GM23248 (cell line): ENCODE measurements at places on chromosomes 16 and 17.

DNA sequence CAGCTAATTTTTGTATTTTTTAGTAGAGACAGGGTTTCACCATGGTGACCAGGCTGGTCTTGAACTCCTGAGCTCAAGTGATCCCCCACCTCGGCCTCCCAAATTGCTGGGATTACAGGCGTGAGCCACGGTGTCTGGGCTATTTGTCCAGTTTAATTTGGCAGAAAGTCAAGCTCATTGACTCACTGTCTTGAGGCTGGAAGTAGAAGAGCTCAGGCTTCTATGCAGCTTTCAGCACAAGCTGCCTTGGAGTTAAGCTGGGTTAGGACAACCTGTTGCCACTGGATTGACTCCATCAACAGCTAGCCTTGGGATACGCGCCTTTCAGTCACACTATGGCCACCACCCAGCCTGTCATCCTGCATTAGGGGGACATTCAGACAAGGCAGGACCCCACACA lies 76.2 kb upstream of the DNAH17 start:
- peak; percentile 59 for DNase-seq

DNA sequence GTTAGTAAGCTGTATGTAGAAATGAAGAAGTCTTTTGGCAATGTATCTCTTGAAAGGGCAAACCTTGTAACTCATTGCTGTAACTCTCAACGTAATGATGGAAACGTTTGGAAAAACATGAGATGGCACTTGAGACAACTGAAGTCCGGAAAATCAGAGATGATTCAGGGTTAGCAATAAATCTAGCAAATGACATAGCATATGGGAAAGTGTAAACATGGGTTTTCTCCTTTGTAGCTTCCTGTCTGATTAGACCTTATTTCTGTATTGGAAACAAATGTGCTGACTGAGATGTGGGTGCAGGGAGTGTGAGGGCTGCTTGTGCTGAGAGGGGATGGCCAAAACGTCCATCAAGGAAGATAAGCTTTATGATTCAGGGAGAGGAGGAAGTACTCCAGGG lies 110.7 kb upstream of the FAM20A start:
- peak; percentile 26 for DNase-seq

DNA sequence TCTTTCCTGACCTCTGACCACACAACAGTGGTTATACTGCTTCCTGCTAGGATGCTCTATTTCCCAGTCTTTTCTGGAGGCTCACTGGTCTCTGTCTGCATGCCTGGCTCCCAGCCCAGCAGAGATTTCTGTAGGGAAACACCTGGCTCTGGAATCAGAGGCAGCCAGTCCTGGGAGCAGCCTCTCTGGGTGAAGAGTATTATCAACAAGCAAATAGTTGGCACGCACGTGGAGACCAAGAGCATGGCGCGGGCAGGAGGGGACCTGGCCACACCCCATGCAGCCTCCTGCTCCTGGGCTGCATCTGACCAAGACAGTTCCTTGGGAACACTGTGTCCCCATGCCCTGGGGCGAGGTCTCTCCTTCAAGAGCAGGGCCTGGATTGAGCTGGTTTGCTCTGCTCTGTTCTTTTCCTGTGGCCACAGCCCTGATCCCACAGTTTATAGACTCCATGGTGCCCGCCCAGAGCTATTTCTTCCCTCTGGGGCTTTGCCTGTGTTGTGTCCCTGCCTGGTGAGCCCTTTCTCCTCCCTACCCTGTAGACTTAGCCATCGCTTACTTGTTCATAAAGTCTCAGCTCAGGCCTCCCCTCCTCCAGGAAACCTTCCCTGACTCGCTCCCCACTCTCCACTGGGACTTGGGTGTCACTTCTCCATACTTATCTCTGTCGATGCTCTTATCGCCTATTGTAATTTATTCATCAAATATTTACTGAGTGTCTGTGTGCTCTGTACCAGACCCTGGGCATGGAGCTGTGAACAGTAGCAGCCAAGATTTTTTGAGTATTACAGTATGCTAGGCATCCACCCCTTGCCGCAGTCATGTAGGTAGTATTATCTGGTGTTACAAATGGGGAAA lies 60.6 kb downstream of the SCNN1B start:
- no peak for DNase-seq

GRCh38 chr17:18093616-18094408 lies 6.1 kb downstream of the DRG2 start:
- DNase-seq: peak; percentile 89

DNA sequence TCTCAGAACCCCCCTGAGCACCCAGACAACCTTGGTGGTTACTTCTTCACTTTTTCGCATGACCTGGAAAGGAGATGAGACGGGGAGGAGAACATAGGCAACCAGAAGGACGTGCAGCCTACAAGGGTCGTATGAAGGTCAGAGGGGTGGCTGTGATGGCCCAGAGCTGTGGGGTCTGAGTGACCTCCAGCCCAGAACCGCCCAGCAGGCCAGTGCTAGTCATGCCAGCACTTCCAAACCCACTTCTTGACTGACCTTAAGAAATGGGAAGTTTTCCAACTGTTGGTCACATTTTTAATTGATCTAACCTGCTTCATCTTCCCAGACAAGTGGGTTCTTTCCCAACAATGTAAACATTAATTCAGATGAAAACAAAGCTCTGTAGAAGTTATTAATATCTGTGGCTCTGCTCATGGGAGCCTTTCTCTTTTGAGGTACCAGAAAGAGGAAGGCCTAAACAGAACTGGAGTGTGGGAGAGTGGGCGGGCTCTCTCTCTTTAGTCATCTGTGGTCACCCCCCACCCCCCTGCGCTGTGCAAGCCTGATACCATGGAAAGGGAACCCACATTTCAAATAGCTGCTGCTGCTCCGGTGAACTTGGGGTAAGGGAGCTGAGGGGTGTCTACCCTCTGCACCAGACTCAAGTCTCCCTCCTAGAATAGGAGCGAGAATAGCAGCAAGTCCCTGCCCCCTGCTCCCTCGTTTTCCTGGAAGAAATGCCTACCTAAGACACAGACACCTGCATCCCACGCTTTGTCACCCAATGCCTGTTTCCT lies 101.6 kb downstream of the RAB11FIP4 start:
- peak; percentile 26 for DNase-seq

DNA sequence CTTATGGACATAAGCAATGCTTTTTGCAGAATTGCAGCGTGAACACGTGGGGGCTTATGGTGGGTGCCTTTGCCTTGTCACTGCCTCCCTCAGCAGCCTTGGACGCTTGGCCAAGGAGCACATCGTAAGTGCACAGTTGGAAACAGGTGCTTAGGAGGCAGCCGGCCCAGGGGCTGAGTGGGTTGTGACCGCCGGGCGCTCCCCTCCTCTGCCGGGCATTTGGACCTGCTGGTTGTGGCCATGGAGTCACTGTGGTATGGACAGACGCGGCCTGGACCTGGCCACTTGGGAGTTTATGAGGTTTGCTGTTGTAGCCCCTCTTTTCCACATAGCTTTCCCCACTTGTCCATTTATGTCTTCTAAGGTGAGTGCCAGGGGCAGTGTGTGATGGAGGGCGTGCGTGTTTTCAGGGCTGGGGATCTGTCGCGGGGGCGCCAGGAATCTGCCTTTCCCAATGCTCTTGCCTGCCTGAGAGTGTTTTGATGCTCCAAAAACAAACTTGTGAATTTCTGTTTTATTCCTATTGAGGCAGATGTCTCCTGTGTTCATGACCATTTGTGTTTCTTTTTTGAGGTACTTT lies 49.2 kb downstream of the PDPK1 start:
- no peak for DNase-seq

- DNase-seq: peak; percentile 10
These were observed 663 bp upstream of the GINS2 start for GRCh38 chr16:85689285-85689949.
